ENCODE measurements at places on chromosomes 6 and 20. TPM values are rescaled to one million over a fixed set of nuclear protein-coding genes. Genes with fewer than 3 reads are reported as not detected.
A peak's percentile ranks its signal among the peaks of the same experiment; 100 is the strongest.

GRCh38 chr20:43564993-43565757 lies 6.3 kb downstream of the SGK2 start:
- no peak for DNase-seq

GRCh38 chr20:48638546-48638945 lies 189.3 kb downstream of the PREX1 start:
- DNase-seq, result peak; percentile 59

RAB44 gene
- not detected for total RNA-seq

- DNase-seq, result no peak
These were observed 396.2 kb downstream of the CD83 start for GRCh38 chr6:14513496-14514393.

CCN2 gene
- 12.4 TPM for total RNA-seq

DNA sequence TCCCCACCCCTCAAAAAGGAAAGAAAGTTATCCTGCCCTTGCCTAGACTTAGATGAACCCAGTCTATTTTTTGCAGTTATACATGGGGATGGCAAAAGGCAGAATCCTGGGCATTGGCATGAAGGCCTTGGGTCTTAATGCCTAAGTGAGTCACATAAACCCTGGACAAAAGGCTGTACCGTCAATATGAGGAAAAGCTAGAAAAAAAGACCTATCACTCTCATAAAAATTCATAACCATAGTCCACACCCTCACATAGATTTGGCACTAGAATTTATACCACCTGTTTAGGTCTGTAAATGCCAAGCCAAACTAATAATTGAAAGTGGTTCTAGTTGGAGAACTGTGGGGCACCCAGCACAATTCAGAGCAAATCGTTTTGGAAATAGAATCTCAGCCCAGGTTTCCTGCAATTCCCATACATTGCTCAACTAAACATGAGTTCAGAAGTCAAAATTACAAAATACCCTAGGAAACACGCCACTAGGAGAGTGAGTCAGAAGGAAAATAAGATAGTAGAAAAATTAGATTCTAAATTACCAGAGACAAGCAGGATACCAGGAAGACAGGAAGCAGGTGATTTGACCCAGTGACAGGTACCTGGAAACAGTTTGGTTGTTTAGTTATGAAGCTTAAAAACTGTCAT lies 70.4 kb upstream of the FUCA2 start:
- DNase-seq, result no peak

GRCh38 chr6:79797912-79798311 lies 149.4 kb downstream of the ELOVL4 start:
- no peak for DNase-seq

DNA sequence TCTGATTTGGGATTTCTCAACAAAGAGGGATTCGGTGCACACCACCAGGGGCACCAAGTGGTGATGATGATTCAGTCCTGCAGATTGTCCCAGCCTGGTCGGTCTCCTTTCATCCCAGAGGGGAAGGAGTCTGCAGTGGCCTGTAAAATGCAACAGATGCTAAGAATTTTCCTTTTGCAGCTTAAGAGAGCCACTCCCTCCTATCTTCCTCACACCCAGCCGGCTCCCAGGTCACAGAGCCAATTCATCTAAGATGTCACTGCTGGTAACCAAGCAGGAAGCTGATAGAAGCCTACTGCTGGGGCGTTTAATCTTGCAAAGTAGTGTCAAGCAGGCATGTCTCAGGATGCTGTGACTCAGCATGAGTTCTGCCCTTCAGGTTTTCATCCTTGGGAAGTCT lies 203.8 kb upstream of the LRFN2 start:
- no peak for DNase-seq

DNA sequence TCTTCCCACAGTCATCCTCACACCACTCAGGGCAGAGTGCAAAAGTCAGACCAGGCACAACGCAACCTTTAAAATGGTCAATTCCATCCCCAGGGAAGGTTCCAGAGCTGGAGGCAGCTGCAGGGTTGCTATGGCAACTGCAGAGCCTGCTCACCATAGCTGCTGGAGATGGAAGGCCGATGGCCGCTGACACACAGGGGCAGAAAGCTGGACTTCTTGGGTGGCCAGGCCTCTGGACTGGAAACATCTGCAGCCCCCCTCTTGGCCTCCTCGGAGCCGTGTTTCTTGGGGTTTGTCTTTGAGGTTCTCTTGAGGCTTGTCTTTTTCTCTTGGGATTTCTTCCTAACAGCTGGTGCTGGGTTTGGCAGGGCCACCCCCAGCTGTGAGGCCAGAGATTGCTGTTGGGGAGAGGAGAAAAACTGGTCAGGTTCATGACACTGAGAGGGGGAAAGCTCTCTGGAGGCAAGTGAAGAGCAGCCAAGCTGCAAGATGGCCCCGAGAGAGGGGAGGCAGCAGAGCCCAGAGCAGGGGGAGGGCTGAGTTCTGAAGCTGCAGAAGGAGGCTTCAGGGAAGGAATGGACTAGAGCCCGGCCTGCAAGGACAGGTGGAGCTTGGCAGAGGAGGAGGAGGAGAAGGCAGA lies 10.2 kb downstream of the BNIP5 start:
- DNase-seq, result no peak

DNA sequence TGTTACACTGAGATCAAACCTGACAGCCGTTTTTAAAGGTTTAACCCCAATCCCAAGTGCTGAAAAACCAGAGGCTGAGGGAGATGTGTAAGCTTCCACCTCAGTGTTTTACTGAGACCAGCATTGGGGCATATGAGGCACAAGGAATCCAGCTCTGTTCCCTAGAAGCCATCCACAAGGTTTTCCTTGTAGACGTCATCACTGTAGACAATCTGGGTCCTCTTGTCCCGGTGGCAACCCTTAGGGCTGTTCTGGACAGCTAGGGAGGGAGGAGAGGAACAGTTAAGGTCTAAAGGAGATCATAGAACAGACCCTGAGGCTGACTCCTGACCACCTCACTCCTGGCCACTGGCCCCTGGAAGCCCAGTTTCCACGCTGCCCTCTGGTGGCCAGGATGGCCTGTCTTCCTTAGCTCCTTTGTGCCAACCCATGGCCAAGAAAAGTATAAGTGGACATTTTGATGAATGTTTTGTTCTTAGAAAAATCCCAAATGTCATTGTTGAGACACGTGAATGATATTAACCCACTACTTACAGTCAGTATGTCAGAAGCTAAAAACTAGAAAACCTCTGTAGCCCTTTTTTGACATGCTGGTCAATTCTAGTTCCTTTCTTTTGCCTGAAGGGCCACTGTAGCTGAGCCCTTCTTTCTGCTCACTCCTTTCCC lies 6.4 kb downstream of the CFB start:
- DNase-seq, result peak; percentile 47

- DNase-seq, result no peak
These were observed 663.4 kb upstream of the DEFB115 start for GRCh38 chr20:30594112-30594511.

DNA sequence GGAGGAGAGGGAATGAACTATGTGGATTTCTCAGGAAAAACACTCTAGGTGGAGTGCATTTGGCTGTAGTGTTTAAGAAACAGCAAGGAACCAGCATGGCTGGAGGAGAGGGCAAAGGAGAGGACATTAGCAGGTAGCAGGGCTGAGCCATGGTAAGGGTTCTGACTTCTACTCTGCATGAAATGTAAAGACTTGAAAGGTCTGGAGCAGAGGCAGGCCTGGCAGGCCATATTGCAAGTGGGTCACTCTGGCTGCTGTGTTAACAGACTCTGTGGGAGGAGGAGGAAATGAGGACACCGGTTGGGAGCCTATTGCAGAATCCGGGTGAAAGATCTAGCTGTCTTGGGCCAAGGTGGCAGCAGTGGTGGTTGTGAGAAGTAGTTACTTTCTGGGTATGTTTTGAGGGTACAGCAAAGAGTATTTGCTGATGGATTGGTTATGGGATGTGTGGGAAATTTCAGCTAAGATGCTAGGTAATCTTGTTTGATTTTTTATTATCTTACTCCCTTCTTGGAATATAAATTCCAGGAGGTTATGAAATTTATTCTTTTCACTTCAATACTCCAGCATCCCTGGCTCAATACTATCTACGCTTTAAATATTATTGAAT lies 115.9 kb upstream of the BCLAF1 start:
- DNase-seq, result no peak

MUC22 gene
- total RNA-seq, result not detected

DNA sequence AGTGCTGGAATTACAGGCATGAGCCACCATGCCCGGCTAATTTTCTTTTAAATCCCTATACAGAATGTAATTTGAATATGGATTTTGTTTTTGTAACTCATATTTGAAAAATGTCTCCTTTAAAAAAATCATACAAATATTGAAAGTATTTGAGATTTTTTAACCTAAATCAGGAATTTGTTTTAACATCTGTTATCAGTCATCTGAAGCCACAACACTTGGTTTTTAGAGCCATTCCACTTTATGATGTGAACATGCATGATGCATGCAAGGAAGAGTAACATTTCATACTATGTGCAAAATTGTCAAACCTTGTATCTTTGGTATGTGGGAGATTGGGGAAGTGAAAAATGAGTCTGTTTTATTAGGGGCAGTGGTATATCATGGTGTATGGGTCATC lies 124.5 kb upstream of the AHI1 start:
- no peak for DNase-seq

SEL1L2 gene
- total RNA-seq, result not detected

UNC5CL gene
- 0.25 TPM for total RNA-seq

FAM83D gene
- 66.2 TPM for total RNA-seq

NHSL1 gene
- 3.1 TPM for total RNA-seq

- no peak for DNase-seq
These were observed 423.8 kb upstream of the ID4 start for GRCh38 chr6:19413323-19413722.

BTN1A1 gene
- total RNA-seq, result not detected

DSN1 gene
- 47.9 TPM for total RNA-seq

GRCh38 chr20:63974402-63975200 lies 4.8 kb downstream of the SAMD10 start:
- peak; percentile 50 for DNase-seq

SYNDIG1 gene
- total RNA-seq, result 0.47 TPM

MMP24 gene
- total RNA-seq, result 0.33 TPM

RIPOR3 gene
- 0.14 TPM for total RNA-seq

GRCh38 chr6:36244641-36245280 lies 25.1 kb upstream of the PNPLA1 start:
- DNase-seq, result no peak

DNA sequence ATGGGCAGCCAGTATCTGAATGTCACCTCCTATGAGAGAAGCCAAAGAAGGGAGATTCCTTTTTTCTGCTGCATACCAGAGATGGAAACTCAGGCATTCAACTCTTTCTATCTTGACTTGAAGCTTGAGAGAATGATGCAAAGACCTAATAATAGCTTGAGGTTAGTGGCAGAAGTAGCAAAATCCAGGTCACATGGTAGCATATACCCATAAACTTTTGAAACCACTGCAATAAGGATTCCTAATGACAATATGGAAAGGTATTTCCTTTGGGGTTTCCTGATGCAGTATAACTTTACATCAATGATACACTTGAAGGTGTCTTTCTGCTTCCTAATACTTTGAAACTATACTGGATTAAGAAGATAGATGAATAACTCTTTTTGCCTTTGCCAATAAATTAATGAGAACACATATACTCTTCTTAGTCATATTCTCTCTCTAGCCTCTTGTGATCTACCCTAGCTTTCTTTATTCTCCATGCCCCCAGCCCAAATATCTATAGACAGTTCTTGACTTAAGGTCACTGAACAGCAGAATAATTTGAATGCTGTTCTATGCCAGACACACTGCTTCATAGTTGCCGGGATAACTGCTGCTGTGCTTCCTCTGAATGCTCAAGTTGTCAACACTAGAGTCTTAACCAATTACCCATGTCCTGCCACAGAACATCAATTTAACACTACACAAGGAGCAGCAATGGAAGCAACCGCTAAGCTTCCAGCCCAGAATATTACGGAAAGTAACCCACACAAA lies 155.5 kb upstream of the SIM1 start:
- DNase-seq, result peak; percentile 3

DNA sequence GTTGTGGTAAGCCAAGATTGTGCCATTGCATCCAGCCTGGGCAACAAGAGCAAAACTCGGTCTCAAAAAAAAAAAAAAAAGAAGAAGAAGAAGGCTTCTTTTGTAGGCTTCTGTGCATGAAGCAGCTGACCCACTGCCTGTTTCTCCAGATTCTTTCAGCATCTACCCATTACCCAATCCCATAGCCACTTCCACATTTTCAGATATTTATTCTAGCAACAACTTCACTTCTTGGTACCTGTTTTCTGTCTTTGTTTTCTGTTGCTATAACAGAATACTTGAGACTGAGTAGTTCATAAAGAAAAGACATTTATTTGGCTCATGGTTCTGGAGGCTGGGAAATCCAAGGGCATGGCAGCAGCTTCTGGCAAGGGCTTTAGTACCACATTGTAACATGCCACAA lies 95.3 kb upstream of the SGK1 start:
- DNase-seq, result no peak

DNA sequence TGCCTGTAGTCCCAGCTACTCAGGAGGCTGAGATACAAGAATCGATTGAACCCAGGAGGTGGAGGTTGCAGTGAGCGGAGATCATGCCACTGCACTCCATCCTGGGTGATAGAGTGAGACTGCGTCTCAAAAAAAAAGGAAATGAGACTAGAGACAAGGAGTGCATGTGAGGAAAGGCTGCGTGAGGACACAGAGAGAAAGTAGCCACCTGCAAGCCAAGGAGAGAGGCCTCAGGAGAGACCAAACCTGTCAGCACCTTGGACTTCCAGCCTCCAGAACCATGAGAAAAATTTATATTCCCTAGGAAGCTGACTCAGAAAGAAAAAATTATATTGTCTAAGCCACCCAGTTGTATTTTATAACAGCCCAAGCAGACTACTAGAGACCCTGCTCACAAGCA lies 7.4 kb upstream of the BEND3 start:
- DNase-seq, result no peak

DNA sequence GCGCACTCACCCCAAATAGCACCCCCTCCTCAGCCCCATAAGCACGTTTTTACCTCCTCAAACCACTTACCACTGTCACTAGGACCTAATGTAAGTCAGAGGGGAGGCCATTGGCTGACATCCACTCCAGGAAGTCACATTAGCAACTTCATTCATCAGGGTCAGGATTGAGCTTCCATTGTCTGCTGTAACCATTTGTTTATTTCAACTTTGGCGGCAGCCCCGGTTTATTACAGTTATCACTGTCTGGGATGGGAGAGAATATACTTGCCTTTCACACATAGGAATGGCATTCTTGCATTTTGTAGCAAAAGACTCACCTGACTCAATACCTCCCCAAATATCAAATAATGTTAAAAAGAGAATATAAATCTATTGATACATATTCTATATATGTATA lies 38.3 kb downstream of the MAFB start:
- peak; percentile 21 for DNase-seq
